AG04449 (cell line): ENCODE measurements at places on chromosomes 2 and 18.
A peak's percentile ranks its signal among the peaks of the same experiment; 100 is the strongest.

DNA sequence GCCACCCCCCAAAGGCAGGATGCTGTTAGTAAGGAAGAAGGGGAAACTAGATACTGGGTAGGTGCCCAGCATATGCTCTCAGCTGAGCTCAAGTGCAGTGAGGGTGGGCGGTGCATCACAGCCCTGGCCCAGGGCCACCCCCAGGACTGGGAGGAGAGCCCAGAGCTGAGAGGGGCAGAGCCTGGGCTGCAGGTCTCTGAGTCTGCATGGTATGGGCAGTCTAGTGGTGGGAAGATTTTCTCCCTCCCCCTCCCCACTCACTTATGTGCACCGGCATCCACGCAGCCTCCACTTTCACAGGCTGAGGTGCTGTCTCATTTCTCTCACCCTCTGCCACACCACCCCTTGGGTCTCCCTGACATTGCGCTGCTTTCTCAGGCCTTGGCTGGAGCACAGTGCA is 48.5 kb upstream of the CAB39 start:
- DNase-seq: no peak

- DNase-seq: no peak
Observed at GRCh38 chr2:177029501-177029900, 183.1 kb upstream of the HNRNPA3 start.

DNA sequence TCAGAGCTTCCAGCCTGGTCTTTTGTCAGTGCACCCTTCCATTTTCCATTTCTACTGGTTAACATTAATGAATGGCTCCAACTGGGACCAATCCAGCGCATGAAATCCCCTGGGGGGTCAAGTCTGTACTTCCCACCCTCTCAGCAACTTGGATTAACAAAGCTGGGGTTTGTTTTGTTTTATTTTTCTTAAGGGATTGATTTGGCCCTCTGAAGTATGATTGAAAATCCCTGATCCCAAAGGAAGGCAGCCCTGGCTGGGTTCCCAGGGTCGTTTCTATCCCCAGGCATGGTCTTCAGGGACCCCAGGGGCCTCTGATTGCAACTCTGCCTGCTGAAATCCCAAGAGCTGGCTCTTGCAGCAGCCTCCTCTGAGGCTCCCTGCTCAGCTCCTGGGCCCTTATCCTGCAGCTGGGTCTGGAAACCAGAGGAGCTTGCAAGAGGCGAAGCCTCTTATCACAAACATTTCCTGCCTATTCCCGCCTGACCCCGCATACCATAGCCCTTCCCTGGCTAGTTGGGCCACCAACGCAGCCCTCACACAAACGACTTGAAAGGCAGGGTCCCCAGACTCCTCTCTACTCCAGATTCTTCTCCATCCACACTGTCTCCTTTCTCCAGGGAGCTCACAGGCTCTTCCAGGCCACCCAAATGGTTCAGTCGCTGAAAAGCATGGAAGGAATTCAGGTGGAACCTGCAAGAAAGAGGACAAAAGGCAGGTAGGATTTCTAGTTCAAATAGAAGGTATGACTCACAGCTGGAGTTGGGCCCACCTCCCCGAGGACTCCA is 109.7 kb upstream of the PKDCC start:
- DNase-seq: no peak

- DNase-seq: peak; percentile 79
Observed at GRCh38 chr2:176552501-176553135, 283.4 kb downstream of the MTX2 start.

- no peak for DNase-seq
Observed at GRCh38 chr2:128313091-128313836, 5.4 kb downstream of the HS6ST1 start.

- no peak for DNase-seq
Observed at GRCh38 chr2:85976106-85976920, 87.5 kb upstream of the ST3GAL5 start.

GRCh38 chr18:63199743-63200241 is 119.8 kb downstream of the BCL2 start:
- DNase-seq: no peak

DNA sequence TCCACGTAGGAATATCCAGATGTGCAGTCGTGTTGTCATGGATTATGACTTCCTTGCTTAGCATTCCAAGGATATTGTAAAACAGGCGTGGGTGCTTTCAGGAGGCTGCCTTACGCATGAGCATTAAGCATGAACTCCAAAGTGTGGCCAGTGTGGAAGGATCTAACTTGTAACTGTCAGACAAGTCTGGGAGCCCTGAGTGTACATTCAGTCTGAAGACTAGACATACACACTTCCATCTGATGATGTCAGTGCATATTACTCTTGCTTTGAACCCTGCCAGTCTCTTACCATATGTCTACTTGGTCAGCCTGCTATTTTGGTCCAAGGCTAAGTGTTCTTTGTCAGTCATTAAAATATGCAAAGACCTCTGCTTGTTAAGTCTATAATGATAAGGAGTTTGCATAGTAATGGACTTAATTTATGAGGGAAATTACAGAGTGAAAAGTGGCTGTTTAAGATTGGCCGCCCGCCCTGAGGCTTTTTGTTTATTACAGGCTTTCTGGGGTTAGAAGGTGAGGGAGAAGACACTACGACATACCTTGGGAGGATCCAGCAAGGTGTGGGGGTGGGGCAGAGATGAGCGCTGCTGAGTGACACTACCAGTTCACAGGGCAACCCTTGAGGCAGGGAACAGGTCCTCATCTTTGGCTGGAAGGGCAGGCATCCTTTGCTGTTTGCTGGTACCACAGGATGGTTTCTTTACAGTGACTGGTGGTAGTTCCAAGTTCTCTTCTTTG is 48.3 kb downstream of the CABLES1 start:
- DNase-seq: peak; percentile 84

DNA sequence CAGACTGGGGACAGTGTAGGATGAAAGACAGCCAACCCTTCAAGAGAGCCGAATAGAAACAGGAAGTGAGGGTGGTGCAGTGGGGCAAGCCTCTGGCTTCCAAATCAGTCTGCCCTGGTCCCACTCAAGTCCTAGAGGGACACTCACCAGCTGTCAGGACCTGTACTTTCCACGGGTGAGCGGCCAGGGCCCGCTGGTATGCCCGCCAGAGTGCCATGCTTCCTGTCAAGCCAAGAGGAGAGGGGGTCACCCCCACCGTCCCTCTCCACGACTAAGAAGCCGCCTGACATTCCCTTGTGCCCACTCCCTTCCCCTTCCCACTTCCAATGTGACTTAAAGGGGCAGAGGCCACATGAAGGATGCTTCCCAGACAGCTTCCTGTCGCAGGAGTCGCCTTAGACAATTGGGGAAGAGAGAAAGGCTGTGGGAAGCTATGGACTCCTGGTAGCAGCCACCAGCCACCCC is 564 bp downstream of the MPV17 start:
- no peak for DNase-seq

DNA sequence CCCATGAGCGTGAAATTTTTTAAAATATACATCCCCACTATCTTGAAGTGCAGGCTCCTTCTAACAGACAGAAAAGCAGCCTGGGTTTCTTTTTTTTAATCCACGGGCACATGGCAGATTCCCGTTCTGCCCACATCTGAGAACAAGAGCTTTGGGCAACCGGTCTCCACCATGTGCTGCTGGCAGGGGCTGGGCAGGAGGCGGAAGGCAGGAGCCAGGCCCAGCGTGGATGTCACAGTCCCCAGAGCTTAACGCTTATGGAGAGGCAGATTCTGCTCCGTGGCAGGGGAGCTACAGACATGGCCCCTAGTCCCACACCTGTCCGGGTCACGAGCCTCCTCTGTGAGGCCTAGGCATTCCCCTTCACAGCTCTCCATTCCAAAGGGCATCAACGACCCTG is 503.0 kb upstream of the MYT1L start:
- DNase-seq: no peak

- DNase-seq: no peak
Observed at GRCh38 chr2:42853549-42854206, 61.3 kb upstream of the HAAO start.

- no peak for DNase-seq
Observed at GRCh38 chr2:8667896-8668512, 13.9 kb upstream of the ID2 start.

GRCh38 chr2:151260573-151261230 is 961 bp downstream of the RBM43 start:
- DNase-seq: no peak

DNA sequence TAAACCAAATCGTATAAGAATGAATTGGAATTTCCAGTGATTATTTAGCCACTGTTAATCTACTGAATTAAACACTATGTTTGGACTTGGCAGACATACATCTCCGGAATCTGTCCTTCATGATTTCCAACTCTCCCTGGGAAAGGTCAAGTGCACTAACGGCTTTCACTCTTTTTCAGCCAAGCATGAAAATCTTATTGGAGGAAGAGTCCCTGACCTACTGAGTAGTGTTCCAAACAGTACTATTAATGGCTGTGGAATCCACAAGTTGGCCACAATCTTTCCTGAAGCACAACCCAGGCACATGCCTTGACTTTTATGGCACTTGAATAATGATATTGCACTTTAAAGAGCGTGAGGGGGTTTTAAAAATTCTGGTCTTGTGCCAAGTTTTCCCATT is 318.9 kb upstream of the RND3 start:
- DNase-seq: peak; percentile 7

DNA sequence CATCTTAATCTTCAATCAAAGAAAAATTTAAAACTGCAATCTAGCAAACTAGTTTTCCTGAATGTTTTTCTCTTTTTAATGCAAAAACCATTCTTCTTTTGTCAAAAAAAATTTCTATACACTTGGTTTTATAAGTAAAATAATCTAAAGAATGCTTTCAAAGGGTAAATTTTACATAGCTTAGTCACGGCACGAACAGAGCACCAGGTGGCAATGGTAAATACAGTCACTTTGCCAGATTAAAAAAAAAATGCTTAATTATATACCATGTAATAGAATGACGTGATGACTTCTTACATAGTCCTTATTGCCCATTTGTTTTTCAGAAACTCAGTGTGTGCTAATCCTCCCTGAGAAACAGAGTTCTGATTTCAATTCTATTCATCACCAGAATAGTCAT is 10.4 kb downstream of the FEZ2 start:
- no peak for DNase-seq

GRCh38 chr2:158688721-158689120 is 106.4 kb upstream of the DAPL1 start:
- no peak for DNase-seq

DNA sequence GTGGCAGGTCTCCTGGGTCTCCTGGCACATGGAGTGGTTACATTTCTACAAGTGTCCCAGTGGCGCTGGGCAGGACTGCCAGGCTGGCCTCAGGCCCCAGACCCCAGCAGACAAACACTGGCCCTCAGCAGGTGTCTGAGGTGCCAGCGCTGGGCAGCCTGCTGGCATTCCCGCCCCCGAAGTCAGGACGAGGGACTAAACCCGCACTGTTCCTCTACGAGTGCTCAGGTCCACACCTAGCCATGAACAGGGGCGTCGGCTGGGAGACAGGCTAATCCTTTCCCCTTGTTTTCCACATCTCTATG is 12.8 kb downstream of the SNED1 start:
- DNase-seq: no peak

GRCh38 chr2:120910956-120911951 is 175.6 kb downstream of the GLI2 start:
- DNase-seq: no peak

DNA sequence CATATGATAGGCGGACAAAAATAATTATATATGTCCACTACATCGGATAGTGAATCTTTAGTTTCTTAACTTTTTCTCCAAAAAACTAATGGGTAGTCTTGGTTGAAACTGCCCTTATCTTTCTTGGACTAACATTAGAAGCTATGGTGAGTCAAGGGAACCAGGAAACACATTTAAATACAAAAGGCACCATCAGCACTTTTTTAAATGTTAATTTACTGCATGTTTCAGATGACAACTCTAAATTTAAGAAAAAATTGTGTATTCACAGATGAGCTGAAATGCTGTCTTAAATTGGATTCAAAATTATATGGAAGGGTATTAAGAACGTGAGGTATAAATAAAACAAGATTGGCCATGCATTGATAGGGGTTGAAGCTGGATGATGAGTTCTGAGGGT is 75.6 kb upstream of the CERS6 start:
- no peak for DNase-seq

GRCh38 chr2:64950226-64951160 is 38.7 kb upstream of the SLC1A4 start:
- no peak for DNase-seq

DNA sequence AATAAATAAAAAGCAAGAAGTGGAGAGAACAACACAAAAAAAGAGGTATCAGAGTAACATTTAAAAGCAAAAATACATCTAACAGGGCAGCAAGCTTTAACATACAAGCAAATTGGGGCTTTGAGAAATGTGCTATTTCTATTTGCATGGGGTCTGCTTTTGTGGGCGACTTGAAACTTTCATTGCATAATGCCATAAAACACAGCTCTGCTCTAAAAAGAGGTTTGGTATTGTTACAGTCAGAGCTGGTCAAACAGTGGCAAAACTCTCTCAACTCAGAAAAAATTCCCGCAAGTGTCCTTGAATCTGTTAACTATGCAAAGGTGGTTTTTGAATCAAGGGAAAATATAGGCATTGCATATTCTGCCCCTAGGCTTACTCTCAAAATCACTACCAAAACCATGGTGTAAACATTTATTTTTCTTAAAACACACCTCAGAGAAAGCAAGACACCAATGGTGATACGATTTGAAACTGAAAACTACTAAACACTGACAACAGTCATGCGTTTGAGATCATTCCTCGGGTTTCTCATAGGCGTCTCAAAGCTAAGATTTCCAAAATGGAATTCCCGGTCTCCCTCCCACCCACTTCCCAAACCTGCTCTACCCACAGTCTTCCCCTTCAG is 45.5 kb downstream of the RNF152 start:
- DNase-seq: no peak

GRCh38 chr18:11689669-11690565 is 853 bp downstream of the GNAL start:
- DNase-seq: no peak

DNA sequence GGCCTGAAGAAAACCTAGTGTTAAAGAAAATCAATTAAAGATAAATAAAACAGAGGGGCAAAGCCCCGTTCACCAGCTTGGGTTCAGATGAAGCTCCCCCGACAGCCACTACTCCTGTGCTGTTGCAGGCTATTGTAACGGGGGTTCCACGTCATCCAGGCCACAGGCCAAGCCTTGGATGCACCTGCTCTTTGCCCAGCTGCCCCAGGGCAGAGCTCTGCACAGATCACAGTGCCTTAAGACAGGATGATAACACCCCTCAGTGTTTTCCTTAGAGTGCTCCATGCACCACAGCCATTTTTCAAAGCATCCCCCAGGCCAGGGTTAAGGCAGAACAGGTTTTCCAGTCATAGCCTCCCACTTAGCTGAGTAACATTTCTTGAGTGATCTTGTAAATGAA is 32.0 kb downstream of the FASTKD2 start:
- no peak for DNase-seq

- DNase-seq: no peak
Observed at GRCh38 chr2:230208576-230208975, 11.2 kb downstream of the SP110 start.

- no peak for DNase-seq
Observed at GRCh38 chr2:179332903-179333302, 68.3 kb upstream of the SESTD1 start.

GRCh38 chr2:173652767-173653431 is 298.2 kb downstream of the CDCA7 start:
- peak; percentile 70 for DNase-seq

DNA sequence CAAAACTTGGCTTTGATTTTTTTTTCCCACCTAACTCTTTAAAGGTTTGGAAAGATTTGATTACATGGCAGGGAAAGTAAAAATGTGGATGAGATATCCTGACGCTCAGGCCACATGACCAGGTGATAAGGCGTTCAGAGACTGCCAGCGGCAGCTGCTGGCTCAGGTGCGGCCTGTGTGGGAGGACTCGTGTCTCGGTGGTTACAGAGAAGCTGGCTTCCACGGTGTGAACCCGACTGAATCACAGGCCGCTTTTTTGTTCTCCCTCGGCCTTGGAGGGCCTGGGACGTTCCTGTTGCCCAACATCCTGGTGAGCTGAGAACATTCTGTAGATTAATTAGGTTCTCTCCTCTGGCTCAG is 124.2 kb upstream of the ZNF516 start:
- DNase-seq: no peak
